AG04449 (cell line): ENCODE measurements at places on chromosomes 7 and 10.

GRCh38 chr7:117411539-117411938 is 15.8 kb downstream of the ASZ1 start:
- no peak for DNase-seq

DNA sequence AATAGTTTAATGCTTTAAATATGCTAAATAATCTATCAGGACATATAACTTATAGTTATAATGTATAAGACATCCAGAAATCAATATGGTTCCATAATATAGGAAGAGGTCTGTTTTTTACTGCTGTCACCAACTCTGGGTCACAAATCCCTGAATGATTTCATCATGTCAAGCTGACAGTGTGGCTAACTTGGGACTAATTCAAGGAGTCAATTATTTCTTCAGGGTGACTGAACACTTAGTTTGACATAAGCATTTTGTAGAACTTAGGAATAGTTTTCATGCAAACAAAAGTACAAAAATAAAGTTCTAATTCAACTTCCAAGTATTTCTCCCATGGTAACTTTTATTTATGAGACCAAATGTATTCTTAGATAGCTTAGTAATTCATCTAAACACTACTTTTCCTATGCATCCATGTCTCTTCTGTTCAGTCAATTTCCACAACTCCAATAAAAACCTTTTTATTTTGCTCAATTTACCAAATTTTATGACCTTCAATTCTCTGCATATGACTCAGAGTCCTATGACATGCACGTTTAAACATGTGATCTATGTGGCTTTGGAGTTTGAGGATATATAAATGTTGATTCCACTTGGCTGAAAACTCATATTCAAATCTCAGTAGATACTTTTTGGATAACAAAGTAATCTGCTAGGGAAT is 40.3 kb upstream of the GNAT3 start:
- DNase-seq = no peak

DNA sequence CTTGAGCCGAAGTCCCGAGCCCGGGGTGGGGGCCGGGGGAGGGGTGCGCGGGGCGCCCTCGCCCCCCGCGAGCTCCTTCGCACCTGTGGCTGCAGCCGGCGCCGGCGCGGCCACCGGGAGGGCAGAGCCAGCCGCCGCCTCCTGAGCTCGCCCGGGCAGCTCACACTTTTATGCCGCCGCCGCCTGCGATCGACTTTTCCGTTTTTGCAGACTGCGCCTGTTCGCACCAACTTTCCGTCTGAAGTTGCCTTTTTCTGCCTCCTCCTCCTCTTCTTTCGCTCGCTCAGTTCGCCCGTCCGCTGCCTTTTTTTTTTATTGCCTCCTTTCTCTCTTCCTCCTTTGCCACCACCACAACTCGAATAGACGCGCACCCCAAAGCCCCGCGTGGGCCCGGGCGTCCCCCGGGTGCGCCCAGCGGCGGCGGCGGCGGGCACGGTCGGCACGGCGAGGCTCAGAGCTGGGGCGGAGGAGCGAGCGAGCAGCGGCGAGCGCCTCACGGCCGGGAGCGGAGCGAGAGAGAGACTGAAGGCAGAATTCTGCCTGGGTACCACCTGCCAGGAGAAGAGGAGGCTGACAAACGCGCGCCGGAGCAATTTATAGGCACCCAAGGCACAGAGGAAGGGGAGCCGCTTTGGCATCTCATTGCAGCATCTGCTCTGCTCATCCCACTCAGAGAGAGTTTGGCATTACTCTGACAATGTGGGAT is at the start of gene C1QL3:
TSS of gene C1QL3 (minus strand) at position 569 of the 706 bp plus-strand sequence. CDS start 814 bp downstream, outside the sequence.
- DNase-seq = no peak

DNA sequence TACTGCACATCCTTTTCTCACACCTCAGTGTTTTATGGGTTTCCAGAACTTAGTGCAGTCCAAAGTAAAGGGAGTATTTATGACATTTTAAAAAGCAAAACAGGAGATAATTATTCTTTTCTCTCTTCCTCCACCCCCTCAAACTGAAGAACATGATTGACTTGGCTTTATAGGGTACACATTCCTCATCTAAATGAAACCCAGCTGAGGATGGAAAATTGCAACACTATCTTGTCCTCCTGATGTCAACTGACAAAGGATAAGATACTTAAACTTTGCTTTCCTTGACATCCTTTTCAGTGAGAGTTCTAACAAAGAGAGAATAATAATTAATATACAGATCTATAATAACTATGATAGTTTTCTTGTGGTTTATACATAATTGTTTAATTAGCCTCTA is 299.1 kb downstream of the BBS9 start:
- DNase-seq = no peak

DNA sequence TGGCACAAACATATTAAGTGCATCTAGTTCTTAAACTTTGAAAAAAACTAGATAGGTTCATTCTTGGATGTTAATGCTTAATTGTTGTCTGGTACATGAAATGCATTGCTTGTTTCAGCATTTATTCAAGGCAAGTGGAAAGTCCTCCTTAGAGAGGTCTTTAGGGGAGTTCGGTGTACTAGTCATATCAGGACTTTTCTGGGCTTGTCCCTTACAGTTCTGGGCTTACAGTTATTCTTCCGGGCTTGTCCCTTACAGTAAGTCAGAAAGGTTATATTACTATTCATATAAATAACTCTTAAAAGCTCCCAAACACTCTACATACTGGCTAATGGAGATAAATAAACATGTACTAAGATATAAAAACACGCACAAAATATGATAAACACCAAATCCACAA is 61.6 kb upstream of the MRLN start:
- no peak for DNase-seq

- DNase-seq = no peak
These were observed 170.4 kb upstream of the NRG3 start for GRCh38 chr10:81704596-81704995.

- DNase-seq = peak; percentile 67
These were observed 5.1 kb downstream of the SYNPO2L start for GRCh38 chr10:73650537-73651331.
